ENCODE measurements at places on chromosomes 6 and 20.

DNA sequence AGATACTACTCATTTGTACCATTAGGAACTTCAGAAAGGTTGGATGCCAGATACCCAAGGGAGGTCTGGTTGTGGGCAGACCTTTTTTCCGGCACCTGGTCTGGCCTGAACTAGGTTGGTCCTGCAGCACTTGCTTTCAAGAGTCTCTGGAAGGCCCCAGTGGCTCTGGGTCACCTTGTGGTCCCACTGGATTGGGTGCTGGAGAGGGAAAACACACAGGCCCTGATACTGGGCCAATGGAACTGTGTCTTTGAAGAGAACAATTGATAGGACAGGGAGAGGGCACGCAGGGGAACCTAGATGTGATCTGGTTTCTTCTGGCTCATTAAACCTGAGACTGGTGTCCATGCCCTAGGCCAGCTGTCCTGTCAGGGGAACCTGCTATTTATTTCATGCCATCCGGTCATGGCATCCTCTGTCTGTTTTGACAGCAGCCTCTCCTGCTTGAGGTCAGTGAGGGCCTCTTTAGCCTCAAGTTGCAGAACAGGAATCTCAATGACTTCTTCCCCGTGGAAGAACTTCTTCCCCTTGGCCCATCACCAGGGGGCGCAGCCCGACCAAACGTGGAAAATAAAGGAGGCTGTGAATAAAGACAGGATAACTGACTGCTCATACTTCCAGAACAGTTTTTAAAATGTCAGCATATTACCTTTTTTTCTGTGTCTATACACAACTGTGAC is 25.0 kb downstream of the TAF8 start:
- peak; percentile 33 for DNase-seq

- no peak for DNase-seq
These were observed 101.8 kb downstream of the TTLL2 start for GRCh38 chr6:167426651-167427050.

DNA sequence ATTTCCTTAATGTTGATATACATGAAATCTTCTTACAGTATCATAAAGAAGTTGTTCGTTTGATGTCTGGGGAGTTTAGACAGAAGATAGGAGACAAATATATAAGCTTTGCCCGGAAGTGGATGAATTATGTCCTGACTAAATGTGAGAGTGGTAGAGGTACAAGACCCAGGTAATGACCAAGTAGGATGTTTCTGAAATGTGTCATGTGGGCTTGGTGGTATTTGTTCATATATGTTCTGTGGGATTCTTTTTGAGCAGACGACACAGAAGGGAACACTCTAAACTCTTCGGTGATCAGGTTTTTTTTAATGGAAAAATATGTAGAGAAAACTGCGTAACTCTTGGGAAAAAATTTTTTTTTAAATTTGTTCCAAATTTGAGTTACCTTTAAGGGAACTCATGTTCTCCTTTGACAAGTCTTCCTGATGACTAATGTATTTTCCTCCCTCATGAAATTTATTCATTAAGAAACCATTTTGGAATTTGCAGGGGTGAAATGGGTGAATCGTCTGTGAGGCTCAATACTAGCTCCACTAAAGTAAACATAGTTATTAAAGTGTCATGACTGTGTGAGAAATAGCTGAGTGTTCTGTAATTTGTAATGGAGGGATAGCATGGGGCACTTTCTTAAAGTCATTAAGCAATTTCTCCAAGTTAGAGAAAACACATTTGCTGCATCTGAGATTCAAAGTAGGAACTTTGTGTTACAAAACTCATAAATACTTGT is 100.6 kb downstream of the MAP3K4 start:
- DNase-seq = no peak

DNA sequence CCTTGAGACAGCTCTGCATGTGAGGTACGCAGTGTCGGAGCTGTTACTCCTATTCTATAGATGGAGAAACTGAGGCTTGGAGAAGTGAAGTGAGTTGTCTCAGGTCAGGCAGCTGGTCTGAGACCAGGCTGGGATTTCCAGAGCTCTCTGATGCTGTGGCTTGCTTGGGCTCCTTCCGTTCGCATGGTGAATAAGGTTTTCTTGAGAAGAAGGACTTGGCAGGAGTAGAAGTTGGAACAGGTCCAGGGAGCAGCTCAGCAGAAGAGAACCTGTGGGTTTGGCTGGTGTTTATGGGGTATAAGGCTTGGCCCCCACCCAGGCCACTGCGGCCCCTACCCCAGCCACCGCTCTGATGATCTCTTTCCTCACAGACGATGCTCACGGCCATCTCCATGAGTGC is 7.4 kb downstream of the SLC12A5 start:
- DNase-seq = no peak

DNA sequence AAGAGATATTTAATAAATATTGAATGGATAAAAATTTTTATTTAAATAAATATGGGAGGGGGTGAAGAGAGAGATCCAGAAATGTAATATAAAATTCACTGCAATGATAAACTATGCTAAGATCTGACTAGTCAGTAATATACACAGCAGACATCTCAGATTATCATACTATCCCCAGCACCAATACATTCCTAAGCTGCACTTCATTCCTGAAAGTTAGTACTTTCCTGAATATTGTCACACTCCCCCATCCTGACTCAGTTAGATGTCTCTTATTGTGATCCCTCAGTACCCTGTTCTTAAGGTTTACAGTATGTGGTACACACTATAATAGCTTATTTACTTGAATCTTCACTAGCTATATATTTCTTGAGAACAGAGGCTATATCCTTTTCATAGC is 88.3 kb upstream of the KCNQ5 start:
- no peak for DNase-seq

DNA sequence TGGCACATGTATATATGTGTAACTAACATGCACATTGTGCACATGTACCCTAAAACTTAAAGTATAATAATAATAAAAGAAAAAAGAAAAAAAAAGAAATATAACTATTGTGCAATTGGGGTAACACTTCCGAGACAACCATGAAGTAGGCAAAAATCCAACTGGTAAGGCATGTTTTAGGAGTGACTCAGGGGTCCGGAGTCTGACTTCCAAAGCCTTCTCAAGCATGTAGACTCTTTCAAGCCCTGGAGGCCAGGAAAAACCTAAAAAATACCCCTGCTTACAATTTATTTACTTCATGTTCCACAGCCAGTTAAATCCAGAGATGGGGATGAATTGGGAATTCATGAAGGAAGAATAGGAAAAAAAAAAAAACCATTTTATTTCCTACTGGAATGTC is 161.3 kb upstream of the PHACTR1 start:
- DNase-seq = no peak

DNA sequence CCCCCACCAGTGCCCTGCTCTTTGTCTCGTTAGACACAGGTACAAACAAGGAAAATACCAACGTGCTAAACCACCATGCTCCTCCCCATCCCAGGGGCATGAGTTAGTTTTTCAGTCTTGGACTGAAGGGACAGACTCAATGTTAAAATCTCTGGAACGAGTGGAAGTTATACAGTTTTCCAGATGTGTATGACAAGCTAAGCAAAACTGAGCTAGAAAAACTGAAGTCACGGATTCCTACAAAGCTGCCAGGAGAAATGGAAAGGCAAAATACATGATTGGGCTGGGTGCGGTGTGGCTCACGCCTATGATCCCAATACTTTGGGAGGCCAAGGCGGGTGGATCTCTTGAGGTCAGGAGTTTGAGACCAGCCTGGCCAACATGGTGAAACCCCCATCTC is 34.3 kb upstream of the QKI start:
- no peak for DNase-seq

DNA sequence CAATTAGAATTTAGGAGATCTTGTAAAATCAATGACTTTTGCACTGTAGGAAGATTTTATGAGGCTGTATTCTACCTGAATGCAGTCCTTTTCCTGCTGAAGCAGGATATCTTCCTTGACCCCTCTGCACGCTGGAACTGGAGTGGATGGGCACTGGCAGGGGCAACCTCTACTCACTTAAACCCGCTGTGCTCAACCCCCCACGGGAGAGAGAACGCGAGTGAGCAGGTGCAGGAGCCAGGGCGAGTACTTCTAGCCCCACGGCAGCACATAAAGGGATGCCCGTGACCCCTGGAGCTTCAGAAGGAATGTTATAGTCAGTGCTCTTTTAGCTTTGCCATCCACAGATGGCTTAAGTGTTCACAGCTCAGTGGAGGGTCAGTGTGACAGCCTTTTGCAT is 1144.8 kb downstream of the EPHA7 start:
- DNase-seq = no peak

- no peak for DNase-seq
These were observed 329.7 kb downstream of the MAFB start for GRCh38 chr20:40359131-40359912.

GRCh38 chr6:133548423-133549159 is 307.4 kb downstream of the EYA4 start:
- DNase-seq = no peak

- DNase-seq = no peak
These were observed 569.1 kb upstream of the ID4 start for GRCh38 chr6:19268117-19268516.

DNA sequence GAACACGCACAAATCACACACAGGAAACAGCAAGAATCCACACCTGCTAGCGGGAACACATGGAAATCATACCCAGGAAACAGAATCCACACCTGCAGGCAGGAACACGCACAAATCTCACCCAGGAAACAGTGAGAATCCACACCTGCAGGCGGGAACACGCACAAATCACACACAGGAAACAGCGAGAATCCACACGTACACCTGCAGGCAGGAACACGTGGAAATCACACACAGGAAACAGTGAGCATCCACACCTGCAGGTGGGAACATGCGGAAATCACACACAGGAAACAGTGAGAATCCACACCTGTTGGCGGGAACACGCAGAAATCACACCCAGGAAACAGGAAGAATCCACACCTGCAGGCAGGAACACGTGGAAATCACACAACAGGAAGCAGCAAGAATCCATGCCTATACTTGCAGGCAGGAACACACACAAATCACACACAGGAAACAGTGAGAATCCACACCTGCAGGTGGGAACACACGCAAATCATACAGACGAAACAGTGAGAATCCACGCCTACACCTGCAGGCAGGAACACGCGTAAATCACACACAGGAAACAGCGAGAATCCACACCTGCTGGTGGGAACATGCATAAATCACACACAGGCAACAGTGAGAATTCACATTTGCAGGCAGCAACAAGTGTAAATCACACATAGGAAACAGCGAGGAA is 108.6 kb downstream of the DLL1 start:
- DNase-seq = no peak

DNA sequence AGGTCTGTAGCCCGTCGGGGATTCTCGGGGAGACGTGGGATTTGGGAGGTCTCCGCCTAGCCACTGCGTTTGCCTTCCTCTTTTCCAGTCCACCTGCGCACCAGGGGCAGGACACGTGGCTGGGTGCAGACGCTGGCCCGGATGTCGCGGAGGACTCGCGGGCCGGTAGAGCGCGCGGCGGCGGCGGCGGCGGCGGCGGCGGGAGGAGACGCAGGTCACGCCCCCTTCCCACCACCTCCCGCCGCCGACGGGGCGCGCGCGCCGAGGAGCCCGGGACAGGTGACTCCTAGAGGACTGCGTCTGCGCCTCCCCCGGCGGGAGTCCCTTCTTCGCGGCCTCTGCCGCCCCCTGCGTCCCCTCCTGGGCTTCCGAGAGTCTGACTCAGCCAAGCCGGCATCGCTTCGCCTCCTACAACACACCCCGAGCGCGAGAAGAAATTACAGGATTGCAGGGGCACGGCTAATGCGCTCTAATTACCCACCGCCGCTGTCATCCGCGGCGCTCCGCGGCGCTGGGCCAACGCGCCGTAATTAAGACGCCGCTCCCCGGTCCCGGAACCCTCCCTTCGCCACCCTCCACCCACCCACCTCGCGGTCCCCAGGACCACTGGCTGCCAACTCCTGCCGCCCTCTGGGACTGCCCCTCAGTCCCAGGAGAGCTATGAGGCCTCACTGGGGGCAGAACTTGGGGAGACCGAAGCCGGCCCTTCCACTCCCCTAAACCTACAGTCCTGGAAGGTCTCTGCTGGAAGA is 124.5 kb downstream of the MRPL14 start:
- peak; percentile 48 for DNase-seq

GRCh38 chr20:59850018-59850641 is 83.3 kb downstream of the SYCP2 start:
- no peak for DNase-seq

DNA sequence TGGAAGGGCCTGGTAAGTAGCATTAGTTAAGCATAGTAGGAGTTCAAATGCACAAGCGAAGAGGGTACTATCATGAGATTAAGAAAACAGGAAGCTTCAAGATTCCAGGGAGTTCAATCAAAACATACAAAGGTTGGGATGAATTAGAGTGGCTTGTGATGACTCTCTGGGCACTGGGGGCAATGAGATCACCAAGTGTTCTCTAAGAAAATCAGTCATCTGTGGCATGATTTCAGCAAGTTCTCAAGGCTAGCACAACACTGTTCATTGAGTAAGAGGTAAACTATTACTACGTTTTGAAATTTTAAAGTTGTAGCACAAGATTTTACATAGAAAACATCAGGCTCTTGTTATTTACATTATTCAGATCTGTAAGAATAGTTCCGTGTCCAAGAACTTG is 139.7 kb upstream of the FLRT3 start:
- no peak for DNase-seq

- DNase-seq = no peak
These were observed 201.4 kb downstream of the TMEM242 start for GRCh38 chr6:157121897-157122296.

DNA sequence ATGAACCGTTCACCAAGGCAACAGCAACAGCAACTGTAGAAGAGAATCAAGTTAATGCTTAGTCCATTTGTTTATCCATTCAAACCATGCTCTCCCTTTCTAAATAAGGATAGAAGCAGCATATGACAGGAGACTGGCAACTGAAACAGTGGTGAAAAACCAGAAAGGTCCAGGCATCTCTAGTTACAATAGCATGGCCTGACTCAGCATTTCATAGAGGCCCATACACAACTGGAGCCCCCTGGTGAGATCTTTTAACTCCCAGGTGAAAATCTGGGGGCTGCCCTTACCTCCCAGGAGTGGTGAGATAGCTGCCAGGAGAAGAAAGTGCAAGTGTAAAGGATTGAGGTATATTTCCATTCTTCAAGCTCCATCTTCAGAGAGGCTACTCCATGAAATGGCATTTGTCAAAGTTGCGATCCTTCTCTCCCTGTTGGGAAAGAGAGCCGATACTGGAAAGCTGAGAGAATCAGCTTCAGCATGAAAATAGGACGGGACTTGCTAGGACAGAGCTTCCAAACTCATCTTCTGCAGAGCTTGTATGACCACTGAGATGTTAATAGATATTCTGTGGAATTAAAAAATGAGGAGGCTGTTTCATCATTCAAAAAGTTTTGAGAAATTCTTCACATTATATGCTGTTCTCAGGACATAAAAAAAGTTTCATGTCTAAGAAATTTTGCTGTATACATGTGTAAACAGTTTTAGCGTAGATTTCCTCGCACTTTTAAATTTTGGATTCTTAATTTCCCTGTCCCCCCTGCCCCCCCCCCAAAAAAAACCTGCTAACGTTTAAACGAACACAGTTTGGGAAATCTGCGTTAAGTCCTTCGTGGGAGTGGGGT is 10.9 kb upstream of the SLC2A12 start:
- DNase-seq = no peak
